ENCODE measurements at places on chromosomes 2 and 18. TPM values are rescaled to one million over a fixed set of nuclear protein-coding genes. Genes with fewer than 3 reads are reported as not detected.

Gene HNMT
- 23.6 TPM for polyA plus RNA-seq

Gene CIDEA
- polyA plus RNA-seq = not detected

Gene ANKRD36C
- polyA plus RNA-seq = 34.8 TPM

Gene MBD2
- 44.7 TPM for polyA plus RNA-seq

Gene LAMA3
- polyA plus RNA-seq = 3.2 TPM

Gene DOK6
- 5.2 TPM for polyA plus RNA-seq

Gene SPR
- polyA plus RNA-seq = 3.4 TPM

Gene CFAP65
- not detected for polyA plus RNA-seq

Gene RMC1
- polyA plus RNA-seq = 17.2 TPM

Gene CREG2
- not detected for polyA plus RNA-seq

Gene ASXL3
- polyA plus RNA-seq = 4.3 TPM

Gene CD226
- 0.93 TPM for polyA plus RNA-seq

Gene CYP26B1
- polyA plus RNA-seq = 6.0 TPM

Gene MGAT4A
- 7.0 TPM for polyA plus RNA-seq

Gene RAB31
- 39.0 TPM for polyA plus RNA-seq

Gene PDE1A
- 12.1 TPM for polyA plus RNA-seq

Gene FAM228A
- polyA plus RNA-seq = 0.76 TPM

Gene FOXD4L1
- 1.9 TPM for polyA plus RNA-seq

Gene SKA1
- polyA plus RNA-seq = 4.4 TPM

Gene RGPD3
- polyA plus RNA-seq = 0.18 TPM

Gene STARD6
- not detected for polyA plus RNA-seq

Gene UGT1A8
- not detected for polyA plus RNA-seq
